Naive thymus-derived CD4-positive, alpha-beta T cell (primary cell): ENCODE measurements at places on chromosomes 12 and 14.
A peak's percentile ranks its signal among the peaks of the same experiment; 100 is the strongest.

GRCh38 chr14:72679141-72679535 is 214.8 kb downstream of the DPF3 start:
- H3K36me3 ChIP-seq = no peaks in the 10 kb centered on the region
- H3K27me3 ChIP-seq = no peaks in the 10 kb centered on the region

GRCh38 chr12:64680235-64680634 is 69.9 kb downstream of the RASSF3 start:
- H3K4me3 ChIP-seq = no peak overlapping the region
- H3K27ac ChIP-seq = peak overlapping the region; percentile 76
- H3K36me3 ChIP-seq = no peaks in the 10 kb centered on the region
- peaks cover 97% of the 10 kb centered on the region for H3K4me1 ChIP-seq
- no peak for DNase-seq
- no peaks in the 10 kb centered on the region for H3K27me3 ChIP-seq

DNA sequence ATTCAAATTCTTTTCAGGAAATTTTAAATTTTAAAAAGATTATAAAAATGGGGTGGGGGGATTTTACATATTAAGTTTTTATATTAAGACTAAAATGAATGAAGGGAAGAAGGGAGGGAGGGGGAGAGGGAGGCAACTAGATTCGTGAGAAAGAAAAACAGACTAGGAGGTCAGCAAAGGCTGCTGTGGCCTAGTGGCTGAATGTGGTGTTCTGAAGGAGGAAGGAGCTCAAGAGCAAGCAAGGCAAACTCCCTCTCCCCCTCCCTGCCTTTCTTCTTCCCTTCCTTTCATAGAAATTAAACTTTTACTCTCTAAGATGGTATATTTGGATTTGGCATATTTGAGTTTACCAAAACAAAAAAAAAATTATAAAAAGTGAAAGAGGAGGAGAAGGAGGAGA is 18.1 kb downstream of the DYRK2 start:
- H3K27ac ChIP-seq = no peak overlapping the region
- no peaks in the 10 kb centered on the region for H3K36me3 ChIP-seq
- peaks cover 34% of the 10 kb centered on the region for H3K4me1 ChIP-seq
- DNase-seq = no peak
- no peaks in the 10 kb centered on the region for H3K27me3 ChIP-seq
- H3K4me3 ChIP-seq = no peak overlapping the region

DNA sequence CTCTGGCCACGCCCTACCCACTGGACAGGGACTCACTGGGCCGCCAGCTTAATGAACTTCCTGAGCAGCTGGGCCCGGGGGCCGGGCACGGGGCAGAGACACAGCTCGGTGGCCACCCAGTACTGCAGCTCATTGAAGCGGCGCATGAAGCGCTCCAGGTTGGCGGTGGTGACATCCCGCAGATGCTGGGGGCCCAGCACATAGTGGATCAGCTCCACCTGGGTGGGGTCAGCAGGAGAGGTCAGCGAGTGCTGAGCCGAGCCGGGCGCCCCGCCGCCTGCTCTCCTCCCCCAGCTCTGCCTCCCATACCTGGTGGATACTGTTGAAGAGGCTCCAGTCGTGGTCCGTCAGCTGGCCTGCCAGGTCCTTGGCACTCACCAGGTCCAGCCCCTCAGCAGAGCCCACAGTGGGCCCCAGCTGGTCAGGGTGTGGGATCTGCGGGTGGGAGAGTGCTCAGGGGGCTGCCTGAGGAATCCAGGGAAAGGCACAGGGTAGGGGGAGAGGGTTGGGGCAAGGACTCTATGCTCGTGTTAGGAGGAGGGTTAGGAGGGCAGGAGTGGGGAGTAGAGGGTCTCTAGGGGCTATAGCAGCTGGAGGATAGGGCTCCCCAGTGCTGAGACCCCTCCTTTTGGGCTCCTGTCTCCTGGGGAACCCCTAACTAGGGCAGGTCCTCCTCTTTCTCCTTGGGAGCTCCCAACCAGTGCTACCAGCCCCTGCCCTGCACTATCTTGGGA is 15.5 kb upstream of the ENDOU start:
- H3K4me1 ChIP-seq = peaks cover 14% of the 10 kb centered on the region
- no peak overlapping the region for H3K4me3 ChIP-seq
- H3K27ac ChIP-seq = no peak overlapping the region
- H3K27me3 ChIP-seq = no peaks in the 10 kb centered on the region

DNA sequence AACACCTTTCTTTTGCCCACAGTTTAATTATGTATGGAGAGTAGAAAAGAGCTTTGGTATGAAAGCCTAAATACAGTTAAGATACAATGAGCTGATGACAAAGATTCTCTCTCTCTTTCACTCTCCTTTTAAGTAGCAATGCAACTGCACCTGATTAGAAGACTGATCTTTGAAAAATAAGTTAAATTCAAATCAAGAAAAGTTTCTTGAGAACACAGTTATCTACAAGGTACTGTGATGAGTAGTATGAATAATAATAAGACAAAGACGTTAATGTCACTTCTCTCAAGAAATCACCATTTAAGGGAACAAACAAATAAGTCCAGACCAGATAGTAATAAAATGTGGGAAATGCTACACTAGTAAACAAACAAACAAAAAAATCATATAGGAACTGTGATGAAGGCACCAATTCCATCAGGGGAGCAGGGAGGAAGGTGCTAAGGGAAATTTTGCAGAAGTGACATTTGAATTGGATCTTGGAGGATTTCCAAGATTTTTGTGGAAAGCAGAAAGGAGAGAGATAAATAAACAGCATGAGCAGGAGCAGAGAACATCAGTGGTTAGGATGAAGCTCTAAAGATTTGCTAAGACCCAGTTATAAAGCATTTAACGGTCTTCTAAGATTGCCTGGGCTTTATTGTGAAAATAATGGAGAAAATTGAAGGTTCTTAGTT is 65.2 kb upstream of the STK38L start:
- no peaks in the 10 kb centered on the region for H3K27me3 ChIP-seq
- no peaks in the 10 kb centered on the region for H3K4me1 ChIP-seq
- no peak for DNase-seq
- no peak overlapping the region for H3K27ac ChIP-seq
- H3K4me3 ChIP-seq = no peak overlapping the region
- no peaks in the 10 kb centered on the region for H3K36me3 ChIP-seq
